ENCODE measurements at places on chromosomes 1 and 21.
A peak's percentile ranks its signal among the peaks of the same experiment; 100 is the strongest.

GRCh38 chr1:205543351-205544301, 39.2 kb downstream of the CDK18 start:
- DNase-seq: peak; percentile 17

DNA sequence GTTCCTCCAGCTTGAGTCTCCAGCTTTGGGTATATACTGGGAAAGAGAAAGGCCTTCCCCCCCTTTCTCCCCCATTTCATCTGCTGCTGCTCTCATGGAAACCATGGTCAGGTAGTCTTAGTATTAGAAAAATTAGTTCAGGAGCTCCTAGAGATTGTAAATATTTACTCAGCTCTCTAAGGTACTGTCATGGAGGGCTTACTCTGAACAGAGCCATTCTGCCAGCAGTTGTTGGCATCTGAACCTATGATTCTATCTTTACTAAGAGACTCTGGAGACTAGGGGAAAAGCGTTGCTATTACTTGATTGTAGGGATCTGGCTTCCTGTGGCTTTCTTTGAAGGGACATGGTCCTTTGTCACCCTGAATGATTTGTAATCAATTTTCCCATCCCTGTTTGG, 6.1 kb downstream of the INTS3 start:
- no peak for DNase-seq

GRCh38 chr1:209755926-209756614, at the start of gene TRAF3IP3:
Gene TRAF3IP3 (plus strand): TSS chr1:209756053. CDS start chr1:209760040, 3,987 bp downstream.
- peak; percentile 81 for DNase-seq

DNA sequence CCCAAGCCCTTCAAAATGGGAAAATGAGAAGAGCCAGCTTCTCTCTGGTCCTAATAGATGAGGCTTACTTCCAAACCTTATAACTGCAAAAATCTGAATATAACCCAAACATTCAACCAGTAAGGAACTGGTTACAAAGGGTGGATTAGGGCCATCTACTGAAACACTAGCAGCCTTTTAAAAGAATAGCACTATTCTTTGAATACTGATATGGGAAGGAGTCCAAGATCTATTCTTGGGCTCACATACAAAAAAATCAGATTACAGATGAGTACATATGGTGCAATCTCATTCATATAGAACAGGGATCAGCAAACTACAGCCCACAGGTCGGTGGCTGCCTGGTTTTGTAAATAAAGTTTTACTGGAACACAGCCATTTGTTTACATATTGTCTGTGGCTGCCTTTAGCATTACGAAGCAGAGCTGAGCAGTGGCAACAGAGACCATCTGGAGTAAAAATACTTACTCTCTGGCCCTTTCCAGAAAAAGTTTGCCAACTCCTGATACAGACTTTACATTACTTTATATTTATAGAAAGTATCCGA, 167.7 kb downstream of the ZSCAN20 start:
- no peak for DNase-seq

- no peak for DNase-seq
Measured at GRCh38 chr1:54045496-54045895, 7.5 kb downstream of the TMEM59 start.

Data from CD4-positive, alpha-beta T cell treated with Interleukin-17A for 4 hours (primary cell).